ENCODE measurements at places on chromosomes 13 and 19. TPM values are rescaled to one million over a fixed set of nuclear protein-coding genes. Genes with fewer than 3 reads are reported as not detected.

Gene ADAMTS10
- 67.3 TPM for total RNA-seq

Gene RAVER1
- total RNA-seq, result 16.7 TPM

Gene KLK3
- not detected for total RNA-seq

Gene ZNF284
- 0.26 TPM for total RNA-seq

Gene TINCR
- total RNA-seq, result not detected

DNA sequence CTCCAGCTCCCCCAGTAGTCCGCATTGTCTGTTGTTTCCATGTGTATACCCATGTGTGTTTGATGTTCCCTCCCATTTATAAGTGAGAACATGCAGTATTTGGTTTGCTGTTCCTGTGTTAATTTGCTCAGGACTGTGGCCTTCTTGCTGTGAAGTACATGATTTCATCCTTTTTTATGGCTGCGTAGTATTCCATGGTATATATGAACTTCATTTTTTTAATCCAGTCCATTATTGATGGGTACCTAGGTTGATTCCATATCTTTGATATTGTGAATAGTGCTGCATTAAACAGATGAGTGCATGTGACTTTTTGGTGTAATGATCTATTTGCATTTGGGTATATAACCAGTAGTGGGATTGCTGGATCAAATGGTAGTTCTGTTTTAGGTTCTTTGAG lies 175.2 kb downstream of the PDS5B start:
- no peaks in the 10 kb centered on the region for H3K4me1 ChIP-seq
- no peak overlapping the region for H3K4me3 ChIP-seq
- no peak for DNase-seq
- H3K27me3 ChIP-seq, result no peaks in the 10 kb centered on the region
- H3K27ac ChIP-seq, result no peak overlapping the region

DNA sequence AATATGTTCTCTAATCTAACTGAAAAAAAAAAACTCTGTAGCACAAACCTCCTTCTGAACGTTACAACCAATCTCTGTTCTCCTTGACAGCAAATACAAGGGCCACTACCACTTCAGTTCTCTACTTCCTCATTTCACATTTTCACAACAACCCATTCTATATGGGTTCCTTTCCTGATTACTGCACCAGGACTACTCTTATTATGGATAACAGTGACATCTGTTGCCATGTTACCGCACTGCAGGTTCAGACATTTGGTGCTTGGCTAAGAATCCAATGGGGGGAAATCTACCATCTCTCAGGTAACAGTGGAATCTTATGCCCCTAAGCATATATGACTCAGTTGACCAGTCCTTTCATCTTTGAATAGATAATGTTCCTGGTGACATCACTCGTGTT lies 11.6 kb upstream of the FPR3 start:
- H3K4me3 ChIP-seq, result no peak overlapping the region
- no peak overlapping the region for H3K27ac ChIP-seq
- H3K27me3 ChIP-seq, result no peaks in the 10 kb centered on the region
- H3K36me3 ChIP-seq, result no peaks in the 10 kb centered on the region

GRCh38 chr13:59409211-59409610 lies 754.5 kb downstream of the DIAPH3 start:
- H3K27ac ChIP-seq, result no peak overlapping the region
- H3K4me1 ChIP-seq, result no peaks in the 10 kb centered on the region
- no peaks in the 10 kb centered on the region for H3K27me3 ChIP-seq
- DNase-seq, result peak; percentile 16
- no peak overlapping the region for H3K4me3 ChIP-seq

DNA sequence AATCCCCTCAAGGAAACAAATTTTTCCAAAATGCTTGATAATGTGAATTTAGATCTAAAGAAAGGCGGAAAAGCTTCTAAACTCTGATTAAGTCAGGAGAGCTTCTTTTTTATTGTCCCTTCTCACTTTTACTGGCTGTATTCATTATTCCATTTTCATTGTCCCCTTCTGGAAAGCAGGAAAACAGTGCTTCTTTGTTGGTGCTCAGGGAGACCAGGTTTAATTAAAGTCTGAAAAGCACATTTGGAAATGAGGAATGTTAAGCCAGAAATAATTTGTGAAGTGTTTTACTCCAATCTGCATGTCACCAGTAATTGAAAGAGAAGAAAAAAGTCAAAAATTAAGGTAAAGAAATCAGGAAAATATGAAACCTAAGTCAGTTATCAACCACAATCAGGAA lies 43.5 kb upstream of the TSC22D1 start:
- H3K27me3 ChIP-seq, result no peaks in the 10 kb centered on the region
- H3K27ac ChIP-seq, result no peak overlapping the region
- DNase-seq, result no peak
- no peak overlapping the region for H3K4me3 ChIP-seq
- no peaks in the 10 kb centered on the region for H3K4me1 ChIP-seq

GRCh38 chr13:91360246-91360751 lies 12.8 kb downstream of the MIR17HG start:
- no peaks in the 10 kb centered on the region for H3K27me3 ChIP-seq
- no peaks in the 10 kb centered on the region for H3K4me1 ChIP-seq
- H3K27ac ChIP-seq, result no peak overlapping the region
- no peak overlapping the region for H3K4me3 ChIP-seq
- H3K36me3 ChIP-seq, result no peaks in the 10 kb centered on the region
- no peak for DNase-seq

DNA sequence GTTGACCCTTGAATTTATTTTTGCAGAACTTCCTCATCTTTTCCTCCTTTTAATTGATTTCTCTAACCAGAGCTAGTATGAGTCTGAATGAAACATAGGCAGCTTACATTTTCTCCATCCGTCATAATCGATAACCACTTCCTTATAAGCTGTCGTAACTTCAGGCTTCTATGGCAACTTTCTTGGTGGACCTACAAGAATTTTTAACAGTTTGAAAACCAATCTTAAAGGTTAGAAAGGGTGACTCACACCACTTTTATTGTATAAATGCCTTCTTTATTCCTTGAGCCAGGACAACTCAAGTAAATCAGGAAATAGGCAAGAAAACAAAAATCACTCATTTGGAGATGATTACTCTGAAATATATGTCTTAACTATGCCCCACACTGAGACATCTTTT lies 105.7 kb upstream of the KL start:
- no peak overlapping the region for H3K27ac ChIP-seq
- H3K4me3 ChIP-seq, result no peak overlapping the region
- no peaks in the 10 kb centered on the region for H3K27me3 ChIP-seq
- no peaks in the 10 kb centered on the region for H3K4me1 ChIP-seq

DNA sequence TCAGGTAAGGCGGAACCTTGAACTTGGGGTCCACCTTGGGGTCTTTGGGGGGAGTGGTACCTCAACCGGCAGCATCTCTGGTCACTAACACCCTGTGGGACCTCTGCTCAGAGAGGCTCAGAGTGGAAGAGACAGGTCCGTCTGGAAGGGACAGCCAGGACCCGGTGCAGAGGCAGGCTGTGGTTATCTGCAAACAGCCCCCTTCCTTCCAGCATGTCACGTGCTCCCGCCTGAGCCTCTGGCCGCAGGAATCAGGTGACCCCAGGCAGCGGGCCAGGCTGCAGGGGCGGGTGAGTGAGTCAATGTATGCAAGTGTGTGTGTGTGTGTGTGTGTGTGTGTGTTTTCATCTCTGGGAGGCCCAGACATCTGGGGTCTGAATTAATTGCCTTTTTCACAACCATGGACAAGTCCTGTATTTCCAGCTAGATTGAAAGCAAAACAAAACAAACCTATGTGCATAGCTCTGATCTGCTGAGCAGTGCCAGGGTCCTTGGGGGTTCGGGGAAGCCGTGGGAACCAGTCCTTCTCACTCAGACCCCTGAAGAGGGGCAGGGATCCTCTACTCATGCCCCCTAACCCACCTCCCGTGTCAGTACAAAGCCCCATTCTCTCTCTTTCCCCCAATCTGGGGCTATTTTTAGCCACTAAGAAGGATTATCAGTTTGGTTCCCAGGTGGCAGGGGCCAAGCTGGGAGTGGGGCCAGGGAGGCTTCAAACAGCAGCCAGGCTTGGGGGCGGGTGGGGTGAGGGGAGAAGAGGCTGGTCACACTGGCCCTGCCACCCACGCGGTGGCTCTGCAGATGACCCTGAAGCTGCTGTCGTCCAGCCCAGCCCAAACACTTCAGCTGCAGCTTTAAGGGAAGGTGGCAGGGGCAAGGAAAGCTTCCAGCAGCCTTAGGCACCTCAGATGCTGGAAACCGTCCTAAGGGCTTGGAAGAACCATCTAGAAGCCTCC lies 31.4 kb downstream of the CERS4 start:
- peak; percentile 89 for DNase-seq
- no peak overlapping the region for H3K4me3 ChIP-seq
- no peaks in the 10 kb centered on the region for H3K4me1 ChIP-seq
- H3K27ac ChIP-seq, result peak overlapping the region; percentile 65

DNA sequence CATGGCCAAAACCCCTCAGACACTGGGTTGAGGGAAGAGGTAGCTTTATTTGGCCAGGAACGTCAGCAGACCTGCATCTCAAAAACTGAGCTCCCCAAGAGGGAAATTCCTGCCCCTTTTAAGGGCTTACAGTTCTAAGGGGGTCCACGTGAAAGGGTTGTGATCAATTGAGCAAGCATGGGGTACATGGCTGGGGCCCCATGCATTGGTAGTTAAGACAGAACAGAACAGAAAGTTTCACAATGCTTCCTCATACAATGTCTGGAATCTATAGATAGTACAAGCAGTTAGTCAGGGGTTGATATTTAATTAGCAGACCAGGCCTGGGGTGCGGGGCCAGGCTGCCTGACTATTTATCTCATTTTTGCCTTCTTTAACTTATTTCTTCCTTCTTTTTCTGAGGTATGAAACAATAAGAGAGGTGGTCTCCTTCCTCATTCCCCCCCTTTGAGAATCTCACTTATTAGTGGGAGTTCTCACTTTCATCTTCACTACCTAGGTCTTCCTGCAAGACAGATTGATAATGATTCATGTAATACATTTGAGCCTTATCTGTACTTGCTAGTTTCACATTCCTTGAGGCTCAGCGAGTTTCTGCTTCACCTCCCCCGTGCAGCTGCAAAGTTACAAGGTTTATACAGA lies 84.8 kb downstream of the SLC25A15 start:
- no peak overlapping the region for H3K27ac ChIP-seq
- H3K36me3 ChIP-seq, result no peaks in the 10 kb centered on the region
- no peak overlapping the region for H3K4me3 ChIP-seq
- no peaks in the 10 kb centered on the region for H3K4me1 ChIP-seq

DNA sequence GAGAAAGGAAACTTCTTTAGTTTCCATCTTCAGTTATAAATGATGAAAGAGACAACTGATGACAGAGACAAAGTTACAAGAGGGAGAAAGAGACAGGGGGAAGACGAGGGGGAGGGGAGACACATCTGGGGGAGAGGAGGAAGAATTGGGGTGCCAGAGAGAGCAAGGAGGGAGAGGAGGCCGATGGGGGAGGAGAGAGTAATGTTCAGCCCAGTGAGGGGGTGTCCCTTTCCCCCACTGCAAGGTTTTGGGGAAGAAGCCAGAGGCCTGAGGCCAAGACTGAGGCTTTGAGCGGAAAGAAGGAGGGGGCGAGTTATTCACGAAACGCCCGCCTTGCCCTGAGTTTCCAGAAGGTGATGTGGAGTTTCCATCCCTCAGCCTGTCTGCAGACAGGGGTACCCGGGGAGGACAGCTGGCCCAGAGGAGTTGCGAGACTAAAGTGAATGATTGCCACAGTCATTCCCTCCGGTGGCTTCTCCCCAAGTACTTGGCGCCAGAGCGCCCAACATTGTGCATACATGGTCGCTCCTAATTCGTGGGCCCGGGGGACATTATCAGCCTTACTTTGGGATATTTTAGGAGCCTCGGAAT lies 558 bp upstream of the PPAN start:
- H3K4me3 ChIP-seq, result peak overlapping the region; percentile 63
- no peaks in the 10 kb centered on the region for H3K36me3 ChIP-seq
- no peak for DNase-seq
